ENCODE measurements at places on chromosomes 13 and 19.

DNA sequence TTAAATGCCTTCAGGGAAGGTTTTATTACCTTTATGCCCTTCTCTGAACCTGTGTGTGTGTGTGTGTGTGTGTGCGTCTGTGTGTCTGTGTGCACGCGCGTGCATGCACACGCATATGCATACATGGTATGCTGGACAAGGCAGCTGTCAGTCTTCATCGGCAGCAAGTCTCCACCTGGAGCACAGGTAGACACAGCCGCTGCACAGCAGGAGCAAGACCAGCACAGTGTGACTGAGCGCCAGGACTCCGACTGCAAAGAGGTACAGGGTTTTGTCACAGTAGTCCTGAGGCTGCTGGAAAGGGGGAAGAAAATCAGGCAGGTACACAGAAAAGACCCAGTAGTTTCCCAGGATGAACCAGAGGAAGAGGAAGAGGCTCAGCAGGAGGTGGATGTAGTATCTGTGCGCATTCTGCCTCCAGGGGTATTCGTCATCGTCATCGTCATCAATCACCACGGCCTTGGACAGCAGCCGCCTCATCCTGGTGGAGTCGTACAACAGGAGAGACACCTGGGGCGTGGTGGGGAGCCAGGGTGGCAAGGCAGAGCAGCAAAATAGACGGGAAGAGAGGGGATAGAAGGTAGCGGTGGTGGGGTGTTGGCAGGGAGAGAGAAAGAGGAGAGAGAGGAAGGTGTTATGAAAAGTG lies 12.8 kb upstream of the DHRS12 start:
- DNase-seq, result no peak

- no peak for DNase-seq
Measured at GRCh38 chr19:10398819-10399218, 4.5 kb downstream of the CDC37 start.

DNA sequence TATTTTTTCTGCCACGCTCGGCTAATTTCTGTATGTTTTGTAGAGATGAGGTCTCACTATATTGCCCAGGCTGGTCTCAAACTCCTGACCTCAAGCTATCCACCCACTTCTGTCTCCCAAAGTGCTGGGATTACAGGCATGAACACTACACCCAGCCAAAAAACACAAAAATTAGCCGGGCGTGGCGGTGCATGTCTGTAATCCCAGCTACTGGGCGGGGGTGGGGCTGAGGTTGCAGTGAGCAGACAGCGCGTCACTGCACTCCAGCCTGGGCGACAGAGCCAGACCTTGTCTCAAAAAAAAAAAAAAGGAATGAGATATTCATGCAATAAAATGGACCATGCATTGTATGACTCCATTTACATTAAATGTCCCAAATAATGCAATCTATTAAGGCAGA lies 32.2 kb downstream of the VASP start:
- no peak for DNase-seq

GRCh38 chr13:48573213-48574007 lies 40.5 kb upstream of the RCBTB2 start:
- no peak for DNase-seq

GRCh38 chr13:111648885-111649284 lies 328.4 kb downstream of the TEX29 start:
- no peak for DNase-seq

GRCh38 chr19:3801412-3802096 lies 15.4 kb upstream of the MATK start:
- DNase-seq, result no peak

GRCh38 chr19:36460046-36460445 lies 29.3 kb downstream of the ZNF566 start:
- DNase-seq, result no peak

GRCh38 chr13:33033986-33034385 lies 17.8 kb downstream of the KL start:
- DNase-seq, result no peak

- DNase-seq, result peak; percentile 52
Measured at GRCh38 chr19:46515879-46516350, 20.2 kb upstream of the PNMA8B start.

DNA sequence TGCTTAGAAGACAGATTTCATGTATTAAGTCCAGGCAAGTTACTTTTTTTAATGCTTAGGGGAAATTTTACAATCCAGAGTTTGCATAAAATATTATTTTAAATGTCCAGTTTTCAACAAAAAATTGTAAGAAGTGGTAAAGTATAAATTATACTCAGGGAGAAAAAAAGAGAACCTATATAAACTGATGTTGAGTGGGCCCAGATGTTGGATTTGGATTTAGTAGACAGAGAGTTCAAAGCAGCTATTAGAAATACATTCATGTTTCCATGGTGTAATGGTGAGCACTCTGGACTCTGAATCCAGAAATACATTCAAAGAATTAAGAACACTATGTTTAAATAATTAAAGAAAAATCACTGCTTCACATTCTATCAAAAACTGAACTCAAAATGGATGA lies 349.9 kb upstream of the ZNF507 start:
- no peak for DNase-seq

DNA sequence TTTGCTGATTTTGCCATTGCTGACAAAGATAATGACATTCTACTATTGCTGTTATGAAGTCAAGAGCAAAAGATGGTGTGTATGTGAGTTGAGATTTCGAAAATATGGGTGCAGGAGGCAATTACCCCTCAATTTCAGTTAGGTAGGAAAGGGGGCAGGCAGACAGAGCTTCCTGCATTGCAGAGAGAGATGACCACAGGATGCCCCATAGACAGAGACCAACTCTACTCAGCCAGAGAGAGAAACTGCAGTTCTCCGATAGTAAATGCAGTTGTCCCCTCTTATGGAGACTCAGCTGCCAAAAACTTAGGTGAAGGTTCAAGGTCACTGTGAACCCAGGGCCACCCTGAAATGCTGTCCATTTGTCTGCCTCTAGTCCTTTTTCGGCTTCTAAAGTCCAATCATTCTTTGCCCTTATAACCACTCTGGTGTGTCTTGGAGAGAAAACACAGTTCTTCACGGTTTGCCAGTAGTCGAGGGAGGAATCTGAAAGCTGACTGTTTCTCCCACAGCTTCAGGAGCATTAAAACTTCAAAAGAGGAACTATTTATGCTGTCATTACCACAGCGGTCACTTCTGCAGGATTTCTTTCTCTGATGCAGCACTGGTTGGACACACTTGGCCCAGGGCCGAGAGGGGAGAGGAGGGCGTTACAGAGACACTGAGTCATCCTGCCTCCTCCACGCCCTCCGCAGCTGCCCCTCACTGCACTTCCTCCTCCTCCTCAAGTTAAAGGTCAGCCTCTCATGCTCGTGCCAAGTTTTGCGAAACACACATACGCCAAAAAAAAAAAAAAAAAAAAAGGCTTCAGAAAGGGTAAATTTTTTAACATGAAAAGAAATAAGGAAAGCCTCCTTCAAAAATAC lies 264.3 kb downstream of the FOXO1 start:
- peak; percentile 100 for DNase-seq

GRCh38 chr13:52156724-52157261 lies 2.6 kb downstream of the NEK3 start:
- no peak for DNase-seq

GRCh38 chr13:99505814-99506269 lies 4.6 kb downstream of the TM9SF2 start:
- DNase-seq, result peak; percentile 67

- DNase-seq, result peak; percentile 43
Measured at GRCh38 chr19:1874554-1875185, 10.6 kb downstream of the ABHD17A start.

- no peak for DNase-seq
Measured at GRCh38 chr13:48819376-48819775, 156.3 kb upstream of the FNDC3A start.

DNA sequence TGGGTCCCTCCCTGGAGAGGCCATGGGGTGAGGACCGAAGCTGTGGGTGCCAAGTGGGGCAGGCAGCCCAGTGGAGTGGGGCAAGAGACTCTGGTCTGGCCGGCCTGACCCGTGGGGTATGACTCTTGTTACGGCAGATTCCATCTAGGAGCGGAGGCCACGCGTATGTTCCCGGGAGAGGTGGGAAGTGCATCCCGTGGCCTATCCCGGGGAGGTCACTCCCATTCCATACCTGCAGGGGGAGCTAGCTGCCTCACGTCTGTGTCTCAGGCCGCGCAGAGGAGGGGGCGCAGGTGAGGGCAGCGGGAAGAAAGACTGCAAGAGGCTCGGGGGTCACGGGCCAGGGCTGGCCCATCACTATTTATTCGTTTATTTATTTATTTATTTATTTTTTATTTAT lies 4.9 kb downstream of the CSNK1G2 start:
- DNase-seq, result no peak

- DNase-seq, result peak; percentile 77
Measured at GRCh38 chr19:16118489-16119033, 6.9 kb downstream of the RAB8A start.

DNA sequence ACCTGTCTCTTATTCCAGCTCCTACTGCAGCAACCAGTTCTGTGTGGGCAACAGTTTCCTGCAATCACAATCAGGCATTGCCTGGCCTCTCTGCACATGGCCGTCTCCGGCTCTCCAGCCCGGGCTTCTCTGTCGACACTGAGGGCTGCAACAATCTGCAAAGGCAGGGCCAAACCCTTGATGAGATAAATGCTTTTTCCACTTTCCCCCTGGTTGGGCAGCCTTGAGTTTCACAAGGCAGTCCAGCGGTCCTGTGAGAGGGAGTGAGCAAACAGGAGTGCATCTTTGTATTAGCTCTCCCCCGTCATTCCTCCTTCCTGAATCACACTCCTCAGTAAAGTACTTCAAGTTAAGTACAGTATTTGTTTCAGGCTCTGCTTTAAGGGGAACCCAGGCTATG lies 40.7 kb upstream of the VWA8 start:
- DNase-seq, result no peak

DNA sequence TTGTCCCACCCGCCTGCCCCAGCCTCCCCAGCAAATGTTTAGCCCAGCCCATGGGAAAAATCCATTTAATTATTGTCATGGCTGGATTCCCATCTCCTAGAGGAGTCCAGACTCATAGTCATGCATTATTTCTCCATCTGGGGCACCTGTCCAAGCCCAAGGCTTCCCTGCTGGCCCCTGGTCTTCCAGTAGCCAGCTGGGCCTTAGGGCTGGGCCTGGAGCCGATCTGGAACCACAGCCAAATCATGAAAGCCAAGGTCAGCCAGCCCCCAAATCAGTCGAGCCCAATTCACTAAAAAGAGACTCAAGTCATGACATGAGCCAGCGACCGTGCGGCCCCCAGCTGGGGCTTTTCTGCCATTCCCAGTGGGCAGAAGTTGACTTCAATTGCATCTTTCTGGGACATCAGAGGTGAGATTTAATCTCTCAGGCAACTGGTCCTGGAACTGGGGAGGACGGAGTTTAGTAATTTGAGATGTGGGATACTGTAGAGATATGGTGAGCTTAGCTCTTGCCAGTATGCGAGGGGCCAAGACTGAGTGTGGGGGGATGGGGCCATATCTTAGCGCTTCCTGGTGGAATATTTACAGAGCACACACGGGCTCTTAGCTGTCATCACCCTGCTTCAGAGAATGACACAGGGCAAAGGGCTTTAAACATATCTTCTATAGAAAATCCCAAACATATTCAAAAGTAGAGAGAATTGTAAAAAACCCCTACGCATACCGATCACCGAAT lies 9.4 kb upstream of the PGLYRP2 start:
- no peak for DNase-seq

DNA sequence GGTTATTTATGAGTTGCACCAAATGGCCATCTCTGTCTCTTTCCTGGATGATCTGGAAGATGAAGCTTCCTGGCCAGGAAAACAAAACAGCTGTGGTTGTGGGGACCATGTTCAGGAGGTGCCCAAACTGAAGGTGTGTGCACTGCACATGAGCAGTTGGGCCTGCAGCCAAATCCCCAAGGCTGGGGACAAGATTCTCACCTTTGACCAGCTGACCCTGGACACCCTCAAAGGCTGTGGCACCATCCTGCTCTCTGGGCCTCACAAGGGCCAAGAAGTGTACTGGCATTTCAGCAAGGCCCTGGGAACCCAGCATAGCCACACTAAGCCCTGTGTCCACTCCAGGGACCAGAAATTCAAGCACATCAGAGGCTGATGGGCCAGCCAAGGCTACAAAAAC lies 84.2 kb downstream of the KCNRG start:
- no peak for DNase-seq

DNA sequence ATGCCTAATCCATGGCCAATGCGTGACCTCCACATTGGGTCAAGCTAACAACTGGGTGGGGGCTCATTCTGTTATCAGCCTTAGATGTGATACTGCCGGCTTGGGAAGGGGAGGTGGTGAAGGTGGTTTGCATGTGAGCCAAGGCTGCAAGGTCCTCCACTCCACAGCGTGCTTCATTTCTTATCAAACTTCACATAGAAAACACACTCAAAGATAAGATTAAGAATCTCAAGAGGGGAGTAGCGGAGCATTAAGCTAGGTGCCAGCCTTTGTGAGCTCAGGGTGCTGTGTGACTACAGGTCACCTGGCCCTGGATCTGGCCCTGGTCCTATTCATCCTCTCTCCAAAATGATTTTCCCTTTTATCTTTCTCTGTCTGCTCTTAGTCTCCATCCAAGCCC lies 13.3 kb upstream of the ARGLU1 start:
- no peak for DNase-seq

DNA sequence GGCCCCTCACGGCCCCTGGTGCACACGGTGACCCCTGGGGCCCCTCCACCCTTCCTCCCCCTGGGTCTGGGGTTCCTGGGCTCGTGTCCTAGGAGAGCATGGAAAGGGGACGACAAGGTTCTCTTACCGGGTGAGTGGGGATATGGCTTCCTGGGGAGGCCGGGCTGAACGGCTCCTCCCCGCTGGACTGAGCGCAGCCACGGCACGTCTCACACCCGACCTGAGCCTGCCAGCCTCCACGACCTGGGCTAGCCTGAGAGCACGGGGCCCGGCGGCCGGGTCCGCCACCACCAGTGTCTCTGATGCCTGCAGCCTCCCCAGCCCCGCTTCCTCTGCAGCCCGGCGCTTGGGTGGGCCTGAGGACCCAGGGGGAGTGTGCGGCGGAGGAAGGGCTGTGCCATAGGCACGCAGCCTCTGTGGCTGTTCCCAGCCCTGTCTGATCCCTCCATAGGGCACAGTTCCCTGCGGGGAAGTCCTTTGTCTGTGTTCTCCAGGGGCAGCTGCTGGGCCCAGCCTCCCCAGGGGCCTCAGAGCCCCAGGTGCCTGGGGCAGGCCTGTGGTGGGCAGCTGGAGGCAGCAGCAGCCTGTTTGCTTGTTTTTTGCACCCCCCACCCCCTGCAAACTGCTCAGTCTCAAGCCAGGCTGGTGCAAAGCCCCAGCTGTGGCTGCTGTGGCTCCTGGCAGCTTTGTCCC lies 15.0 kb downstream of the PLIN4 start:
- no peak for DNase-seq

- DNase-seq, result peak; percentile 96
Measured at GRCh38 chr13:32315238-32316027, at the start of the genes BRCA2 and ZAR1L. TSS of gene BRCA2 (plus strand) at chr13:32315508. CDS start at chr13:32316461, 953 bp downstream. TSS of gene ZAR1L (minus strand) at chr13:32315363. CDS start at chr13:32311925, 3,438 bp downstream.

GRCh38 chr13:34037636-34038540 lies 219.9 kb downstream of the RFC3 start:
- DNase-seq, result no peak

GRCh38 chr19:35828692-35829301 lies 16.2 kb upstream of the PRODH2 start:
- DNase-seq, result no peak

- no peak for DNase-seq
Measured at GRCh38 chr13:64327505-64328194, 2902.5 kb downstream of the PCDH9 start.

Measured in AML-193 (cell line).